ENCODE measurements at places on chromosomes 5 and 9.

GRCh38 chr5:83745816-83746215, 25.2 kb upstream of the HAPLN1 start:
- DNase-seq: no peak

DNA sequence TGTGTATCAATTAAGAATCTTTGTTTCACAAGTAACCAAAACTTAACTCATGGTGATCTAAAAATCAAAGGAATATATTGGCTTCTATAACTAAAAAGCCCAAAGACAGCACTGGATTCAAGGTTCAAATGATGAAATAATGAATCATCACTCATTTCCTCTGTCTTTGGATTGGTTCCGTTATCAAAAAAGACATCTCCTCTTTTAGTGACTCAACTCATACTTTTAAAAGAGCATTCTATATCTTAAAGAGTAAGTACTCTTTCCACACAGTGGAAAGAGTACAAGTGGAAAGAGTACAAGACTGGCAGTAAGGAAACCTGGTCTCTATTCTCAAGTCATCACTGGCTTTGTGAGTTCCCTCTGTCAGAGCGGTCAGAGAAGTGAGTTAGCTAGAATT, 141.4 kb upstream of the NMUR2 start:
- no peak for DNase-seq

DNA sequence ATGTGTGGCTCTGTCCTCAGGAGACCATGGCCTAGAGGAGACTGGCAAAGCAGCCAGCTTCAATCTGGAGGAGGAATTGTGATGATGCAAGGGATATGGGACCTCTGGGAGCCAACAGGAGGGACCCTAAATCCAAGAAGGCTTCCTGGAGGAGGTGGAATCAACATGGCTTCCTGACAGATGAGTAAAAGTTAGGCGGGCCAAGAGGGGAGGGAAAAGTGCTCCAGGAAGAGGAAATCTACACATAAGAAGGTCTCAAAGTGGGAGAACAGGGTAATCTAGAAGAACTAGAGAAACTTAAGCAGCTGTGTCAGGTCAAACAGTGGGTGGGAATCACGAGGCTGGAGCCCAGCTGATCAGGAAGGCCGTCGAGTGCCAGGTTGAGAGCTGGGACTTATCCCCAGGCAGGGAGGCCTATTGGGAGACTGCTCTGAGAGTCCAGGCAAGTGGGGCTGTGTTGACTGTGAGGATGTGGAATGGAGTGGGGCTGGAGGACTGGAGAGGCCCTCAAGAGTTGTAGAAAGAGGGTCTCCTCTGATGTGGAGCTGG, 119.1 kb downstream of the C9orf50 start:
- no peak for DNase-seq

- DNase-seq: no peak
Observed at GRCh38 chr9:127180457-127181314, 58.3 kb upstream of the ANGPTL2 start.

GRCh38 chr5:7395947-7396712, at the start of gene ADCY2:
ADCY2 (plus strand) TSS chr5:7396138; CDS start chr5:7396297, 159 bp downstream.
- no peak for DNase-seq

DNA sequence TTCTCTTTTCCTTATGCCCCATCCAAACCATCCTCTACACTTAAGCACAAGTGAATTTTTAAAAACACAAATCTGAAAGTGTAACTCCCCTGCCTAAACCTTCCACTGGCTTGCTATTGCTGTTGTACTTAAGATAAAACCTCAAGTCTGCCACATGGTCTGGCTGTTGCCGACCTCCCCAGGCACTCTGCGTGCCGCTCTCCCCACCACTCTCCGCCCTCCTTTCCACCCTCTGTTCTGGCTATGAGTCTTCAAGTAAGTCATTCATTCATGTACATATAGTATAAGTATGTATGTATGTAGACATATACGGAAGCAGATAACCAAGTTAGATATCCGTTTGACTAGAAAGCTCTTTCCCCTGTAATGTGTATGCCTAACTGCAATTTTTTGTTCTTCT, 94.7 kb upstream of the ANKRD55 start:
- DNase-seq: peak; percentile 70

GRCh38 chr9:132169672-132170392, 8.0 kb downstream of the NTNG2 start:
- peak; percentile 54 for DNase-seq

DNA sequence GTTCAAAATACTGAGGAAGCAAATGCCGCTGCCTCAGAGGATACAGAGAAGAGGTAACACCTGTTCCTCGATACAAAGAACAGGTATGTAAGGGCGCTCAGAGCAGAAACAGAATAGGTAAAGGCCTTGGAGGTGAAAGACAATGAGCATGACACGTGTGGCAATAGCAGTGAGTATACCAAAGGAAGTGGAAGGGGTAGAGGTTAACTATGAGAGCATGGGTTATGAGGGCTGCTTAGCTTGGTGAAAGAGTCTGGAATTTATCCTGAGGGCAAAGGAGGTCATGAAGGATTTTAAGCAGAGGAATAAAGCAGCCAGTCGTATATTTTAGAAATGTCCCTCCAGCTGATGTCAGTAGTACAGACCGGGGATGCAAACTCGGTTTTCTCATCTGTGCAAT, 269.8 kb upstream of the ZNF462 start:
- DNase-seq: no peak

GRCh38 chr5:97906135-97906534, 723.1 kb upstream of the RIOK2 start:
- DNase-seq: no peak

DNA sequence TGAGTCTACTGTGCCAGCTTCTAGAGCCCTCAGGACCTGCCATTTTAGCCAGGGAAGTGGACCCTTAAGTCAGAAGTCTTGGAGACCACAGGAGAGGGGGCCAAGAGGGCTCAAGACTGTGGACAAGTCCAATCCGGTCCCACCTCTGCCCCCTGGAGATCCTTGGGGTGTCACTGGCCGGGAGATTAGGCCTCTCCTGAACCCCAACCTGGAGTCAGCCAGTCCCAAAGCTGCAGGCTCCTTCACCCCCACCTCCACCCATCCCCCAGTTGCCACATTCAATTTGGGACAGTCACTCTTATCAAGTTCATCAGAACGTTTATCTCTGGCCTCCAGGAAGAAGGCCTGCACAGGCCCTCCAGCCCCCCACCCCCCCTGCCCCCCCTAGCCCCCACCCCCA, 290 bp downstream of the SLC23A1 start:
- DNase-seq: no peak

DNA sequence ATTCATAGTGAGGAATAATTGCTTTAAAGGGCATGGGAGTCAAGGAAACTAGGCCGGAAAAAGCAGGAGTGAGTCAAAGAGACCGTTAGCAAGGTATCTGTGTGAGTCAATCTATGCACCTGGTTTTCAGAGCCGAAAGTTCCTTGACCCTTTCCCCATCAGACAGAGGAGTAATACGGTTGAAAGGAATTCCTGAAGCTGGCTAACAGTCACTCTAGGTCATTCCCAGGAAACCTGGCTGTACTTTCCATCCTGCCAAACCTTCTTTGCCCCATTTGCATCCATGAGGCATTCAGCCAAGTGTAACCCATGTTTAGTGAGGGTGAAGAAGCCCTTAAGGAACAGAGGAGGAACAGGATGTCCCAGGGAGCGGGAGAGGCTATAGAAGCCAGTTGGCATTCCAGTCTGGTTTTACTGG, 16.2 kb downstream of the RBM18 start:
- no peak for DNase-seq

DNA sequence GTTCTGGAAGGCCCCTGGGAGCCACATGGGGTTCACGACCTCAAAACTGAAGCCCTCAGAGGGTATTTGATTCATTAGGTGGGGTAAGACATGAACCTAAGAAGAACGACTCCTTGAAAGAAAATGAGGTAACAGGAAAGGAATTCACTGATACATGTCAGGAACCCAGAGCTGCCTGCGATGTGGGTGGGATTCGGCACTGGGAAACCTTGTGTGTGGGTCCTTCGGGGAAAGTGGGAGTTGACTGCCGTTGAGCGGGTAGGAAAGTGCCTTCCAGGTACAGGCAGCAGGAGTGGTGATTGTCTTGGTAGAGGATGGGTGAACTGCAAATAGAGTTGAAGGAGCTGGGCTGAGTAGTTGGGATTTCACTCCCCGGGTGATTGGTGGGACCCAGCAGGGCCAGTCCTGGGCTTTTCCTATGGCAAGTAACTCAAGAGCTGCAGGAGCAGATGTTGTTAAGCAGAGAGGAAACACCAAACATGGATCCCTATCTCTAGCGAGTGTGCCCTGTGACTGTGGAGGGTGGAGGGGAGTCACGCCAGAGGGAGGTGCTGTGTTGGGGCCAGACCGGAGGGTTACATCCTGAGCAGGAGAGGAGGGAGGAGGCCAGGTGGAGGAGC, 30.8 kb downstream of the ANKRD33B start:
- DNase-seq: no peak

- DNase-seq: no peak
Observed at GRCh38 chr9:38677660-38678303, 42.2 kb downstream of the FAM240B start.

DNA sequence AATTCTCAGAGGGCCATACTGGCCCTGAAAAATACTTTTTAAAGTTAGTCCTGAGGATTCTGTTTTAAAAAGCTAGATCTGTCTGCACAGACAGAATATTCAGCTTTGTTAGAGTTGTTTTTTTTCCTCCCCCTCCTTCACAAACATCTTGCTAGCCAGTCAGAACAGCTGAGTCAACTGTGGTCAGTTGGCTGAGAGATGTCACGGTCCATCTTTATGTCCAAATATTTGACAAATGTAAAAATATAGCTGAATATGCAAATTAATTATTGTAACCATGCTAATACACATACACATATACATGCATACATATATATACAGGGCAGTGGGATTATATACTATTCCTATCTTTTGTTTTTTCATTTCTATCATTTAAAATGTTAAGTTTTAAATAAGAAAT, 33.9 kb downstream of the UNC13B start:
- no peak for DNase-seq

- DNase-seq: no peak
Observed at GRCh38 chr5:149002761-149003689, 59.8 kb downstream of the SH3TC2 start.

- DNase-seq: no peak
Observed at GRCh38 chr9:134377976-134378375, 51.7 kb downstream of the RXRA start.

DNA sequence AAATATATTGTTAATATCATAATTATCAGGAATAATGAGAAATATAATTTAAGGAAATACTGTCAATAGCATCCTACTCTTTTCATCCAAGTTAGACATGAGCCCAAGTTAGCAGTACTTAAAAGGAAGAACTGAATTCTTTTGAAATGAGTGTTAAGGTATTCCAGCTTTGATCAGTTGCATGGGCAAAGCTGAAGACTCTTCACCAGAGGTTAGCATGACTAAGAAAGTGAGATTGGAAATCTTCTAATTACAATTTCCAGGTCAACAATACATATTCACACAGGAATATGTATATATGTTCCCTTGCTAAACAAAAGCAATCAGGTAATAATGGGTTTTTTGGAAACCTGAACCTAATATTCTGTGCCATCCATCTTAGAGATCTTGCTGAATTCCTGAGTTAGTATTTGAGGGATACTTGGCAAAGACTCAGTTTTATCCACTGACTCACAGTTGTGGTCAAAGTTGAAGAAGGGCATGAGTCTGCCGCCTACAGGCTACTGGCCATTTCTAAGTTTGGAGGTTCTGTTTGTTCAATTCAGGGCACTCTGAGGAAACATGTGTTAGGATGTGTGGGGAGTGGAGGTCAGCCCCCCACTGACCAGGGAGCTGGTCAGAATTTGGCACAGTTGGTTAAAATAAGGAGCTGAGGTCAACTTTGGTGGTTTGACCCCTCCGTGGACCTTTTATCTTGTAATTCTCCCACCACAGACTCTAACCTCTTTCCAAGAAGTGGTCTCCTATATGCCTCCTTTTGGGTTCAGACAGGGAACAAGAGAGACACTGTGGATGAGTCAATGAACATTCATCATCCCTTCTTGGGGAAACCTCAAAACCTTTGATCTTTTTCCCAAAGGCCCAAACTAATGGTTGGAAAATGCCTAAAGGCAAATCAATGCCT, 118.3 kb downstream of the PIK3R1 start:
- no peak for DNase-seq
